ENCODE measurements at places on chromosomes 5 and 9. TPM values are rescaled to one million over a fixed set of nuclear protein-coding genes. Genes with fewer than 3 reads are reported as not detected.

SLCO6A1 gene
- not detected for total RNA-seq

DNA sequence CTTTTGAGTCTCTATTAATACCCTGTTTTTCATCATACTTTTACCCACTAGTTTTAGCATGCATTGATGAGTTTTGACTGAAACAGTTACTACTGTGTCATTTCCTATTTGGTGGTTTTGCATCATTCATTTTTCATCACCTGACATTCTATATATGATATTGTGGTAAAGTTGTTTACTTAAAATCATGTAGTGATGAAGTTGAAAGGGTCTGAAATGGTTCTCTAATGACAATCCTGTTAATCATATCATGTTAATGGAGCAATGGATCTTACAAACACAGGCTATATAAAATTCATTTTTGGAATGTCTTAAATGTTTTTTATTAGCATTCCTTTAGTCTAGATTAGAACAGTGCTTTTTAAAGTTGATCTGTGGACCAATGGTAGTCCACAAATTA, 84.1 kb downstream of the ERBIN start:
- no peaks in the 10 kb centered on the region for H3K27me3 ChIP-seq
- peaks cover 17% of the 10 kb centered on the region for H3K36me3 ChIP-seq
- no peak overlapping the region for H3K4me3 ChIP-seq
- H3K27ac ChIP-seq = peak overlapping the region; percentile 49

- peaks cover 3% of the 10 kb centered on the region for H3K36me3 ChIP-seq
- no peak overlapping the region for H3K27ac ChIP-seq
- no peak overlapping the region for H3K4me3 ChIP-seq
- DNase-seq = peak; percentile 51
Observed at GRCh38 chr5:103224118-103224893, 34.3 kb upstream of the MACIR start.

GRCh38 chr5:141714542-141715310, 32.7 kb upstream of the ARAP3 start:
- H3K27ac ChIP-seq = no peak overlapping the region
- H3K4me3 ChIP-seq = no peak overlapping the region
- H3K36me3 ChIP-seq = no peaks in the 10 kb centered on the region
- peaks cover 5% of the 10 kb centered on the region for H3K27me3 ChIP-seq
- no peak for DNase-seq

GRCh38 chr9:131817073-131817472, 77.2 kb upstream of the RAPGEF1 start:
- H3K36me3 ChIP-seq = no peaks in the 10 kb centered on the region
- H3K4me1 ChIP-seq = no peaks in the 10 kb centered on the region
- H3K4me3 ChIP-seq = no peak overlapping the region
- H3K27ac ChIP-seq = no peak overlapping the region
- DNase-seq = no peak

- H3K27ac ChIP-seq = no peak overlapping the region
- H3K36me3 ChIP-seq = no peaks in the 10 kb centered on the region
- H3K4me3 ChIP-seq = no peak overlapping the region
- DNase-seq = no peak
Observed at GRCh38 chr9:117188394-117188793, 226.5 kb downstream of the ASTN2 start.
